Daoy (cell line): ENCODE measurements at places on chromosomes 12 and 14. TPM values are rescaled to one million over a fixed set of nuclear protein-coding genes. Genes with fewer than 3 reads are reported as not detected.
A peak's percentile ranks its signal among the peaks of the same experiment; 100 is the strongest.

CNTN1 gene
- total RNA-seq: 0.06 TPM in 2 replicates

GRCh38 chr12:55931780-55932550 is 1.0 kb downstream of the DGKA start:
- DNase-seq: peak; percentile 57

- DNase-seq: no peak
Observed at GRCh38 chr14:22887990-22888378, 5.0 kb downstream of the REM2 start.

GRCh38 chr14:92914087-92914656 is 8.8 kb upstream of the CHGA start:
- peak; percentile 37 for DNase-seq

DNA sequence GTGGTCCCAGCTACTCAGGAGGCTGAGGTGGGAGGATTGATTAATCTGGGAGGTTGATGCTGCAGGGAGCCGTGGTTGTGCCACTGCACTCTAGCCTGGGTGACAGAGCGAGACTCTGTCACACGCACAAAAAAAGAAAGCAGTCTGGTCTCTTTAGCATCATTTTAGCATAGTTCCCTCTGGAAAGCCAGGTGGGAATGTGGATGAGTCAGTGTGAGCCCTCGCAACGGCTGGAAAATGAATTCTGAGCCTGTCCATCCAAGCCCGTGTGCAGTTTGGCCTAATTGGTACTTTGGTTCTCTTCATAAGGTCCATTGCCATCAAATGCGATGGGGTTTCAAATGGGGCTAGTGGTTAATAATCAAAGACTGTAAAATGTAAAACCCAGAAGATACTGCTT is 2.4 kb downstream of the MYL2 start:
- DNase-seq: peak; percentile 60

- no peak for DNase-seq
Observed at GRCh38 chr12:8052679-8053078, 13.5 kb downstream of the C3AR1 start.
